ENCODE measurements at places on chromosomes 1 and 21.

GRCh38 chr1:42844592-42845140 lies 1.7 kb upstream of the ZNF691 start:
- DNase-seq = no peak

DNA sequence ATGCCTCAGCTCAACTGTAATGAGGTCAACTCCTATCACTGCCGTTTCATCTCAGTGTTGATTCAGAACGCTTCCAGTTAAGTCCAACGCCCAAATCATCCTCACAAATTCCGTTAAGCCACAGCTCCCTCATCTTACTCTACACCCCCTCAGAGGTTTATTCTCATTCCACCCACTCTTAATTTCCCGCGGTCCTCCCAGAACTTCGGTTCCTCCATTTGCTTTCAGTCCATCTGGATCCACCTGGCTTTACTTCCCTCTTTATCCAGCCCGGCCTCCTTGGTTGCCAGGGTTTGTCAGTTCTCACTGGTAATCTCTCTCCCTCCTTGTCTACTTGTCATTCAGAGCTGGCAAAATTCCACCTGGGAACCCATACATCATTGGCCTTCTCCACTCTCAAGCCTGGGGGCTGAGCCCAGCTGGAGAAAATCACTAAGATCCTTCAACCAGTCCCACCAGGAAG lies 51.3 kb upstream of the RUNX1 start:
- DNase-seq = no peak

GRCh38 chr1:153733970-153734369 lies 6.1 kb downstream of the INTS3 start:
- no peak for DNase-seq

DNA sequence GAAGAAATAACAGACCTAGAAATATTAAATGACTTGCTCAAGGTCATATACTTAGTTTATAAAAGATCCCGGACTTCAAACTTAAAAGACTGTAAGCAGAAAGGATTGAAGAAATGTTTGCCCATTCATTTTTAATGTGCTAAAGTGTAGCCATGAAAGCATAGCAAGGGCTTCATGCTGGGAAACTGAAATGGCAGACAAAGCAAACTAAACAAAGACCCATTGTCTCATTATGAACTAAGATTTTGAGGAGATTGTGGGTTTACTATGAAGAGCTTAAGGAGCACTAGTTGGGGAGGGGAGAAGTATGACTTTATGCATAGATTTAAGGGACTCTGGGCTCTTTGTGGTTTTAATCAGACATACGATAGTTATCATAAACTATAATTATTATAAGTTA lies 26.3 kb downstream of the ADAMTS1 start:
- DNase-seq = no peak

DNA sequence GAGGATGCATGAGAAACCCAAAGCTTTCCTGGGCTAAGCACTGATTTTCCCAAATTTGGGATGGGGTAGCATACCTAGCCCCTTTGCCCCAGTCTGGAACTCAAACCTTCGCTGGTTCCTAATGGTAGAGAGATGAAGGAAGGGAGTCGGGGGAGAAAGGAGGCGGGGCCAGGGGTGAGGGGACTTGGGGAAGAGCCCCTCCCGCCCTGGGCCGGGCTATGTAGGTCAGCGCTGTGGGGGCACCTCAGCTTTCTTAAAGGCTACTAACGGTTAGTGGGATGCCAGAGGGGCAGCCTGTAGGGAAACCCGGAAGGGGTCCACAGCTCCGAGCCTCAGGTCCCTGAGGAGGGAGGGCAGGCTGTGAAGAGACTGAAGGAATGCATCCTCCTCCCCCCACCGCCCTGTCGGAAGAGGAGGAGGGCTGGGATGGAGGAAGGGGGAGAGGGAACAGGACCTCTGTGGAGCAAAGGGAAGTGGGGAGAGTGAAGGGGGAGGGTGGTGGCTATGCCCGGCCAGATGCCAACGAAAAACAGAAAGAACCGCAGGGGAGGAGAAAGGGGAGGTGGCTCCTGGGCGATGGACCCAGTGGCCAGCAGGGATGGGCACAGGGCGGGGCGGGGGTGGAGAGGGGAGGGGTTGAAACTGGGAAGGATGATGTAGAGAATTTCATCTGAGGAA lies 1.3 kb downstream of the CADM3 start:
- no peak for DNase-seq

GRCh38 chr1:43904660-43905551 lies 28.7 kb upstream of the ARTN start:
- DNase-seq = no peak

GRCh38 chr1:164743976-164744375 lies 185.0 kb downstream of the PBX1 start:
- DNase-seq = no peak

- no peak for DNase-seq
These were observed 1.6 kb upstream of the PLEKHA6 start for GRCh38 chr1:204361341-204361771.

GRCh38 chr1:162498496-162498810 lies 835 bp downstream of the UHMK1 start:
- no peak for DNase-seq

- no peak for DNase-seq
These were observed 9.1 kb downstream of the TTC39A start for GRCh38 chr1:51320967-51321923.

DNA sequence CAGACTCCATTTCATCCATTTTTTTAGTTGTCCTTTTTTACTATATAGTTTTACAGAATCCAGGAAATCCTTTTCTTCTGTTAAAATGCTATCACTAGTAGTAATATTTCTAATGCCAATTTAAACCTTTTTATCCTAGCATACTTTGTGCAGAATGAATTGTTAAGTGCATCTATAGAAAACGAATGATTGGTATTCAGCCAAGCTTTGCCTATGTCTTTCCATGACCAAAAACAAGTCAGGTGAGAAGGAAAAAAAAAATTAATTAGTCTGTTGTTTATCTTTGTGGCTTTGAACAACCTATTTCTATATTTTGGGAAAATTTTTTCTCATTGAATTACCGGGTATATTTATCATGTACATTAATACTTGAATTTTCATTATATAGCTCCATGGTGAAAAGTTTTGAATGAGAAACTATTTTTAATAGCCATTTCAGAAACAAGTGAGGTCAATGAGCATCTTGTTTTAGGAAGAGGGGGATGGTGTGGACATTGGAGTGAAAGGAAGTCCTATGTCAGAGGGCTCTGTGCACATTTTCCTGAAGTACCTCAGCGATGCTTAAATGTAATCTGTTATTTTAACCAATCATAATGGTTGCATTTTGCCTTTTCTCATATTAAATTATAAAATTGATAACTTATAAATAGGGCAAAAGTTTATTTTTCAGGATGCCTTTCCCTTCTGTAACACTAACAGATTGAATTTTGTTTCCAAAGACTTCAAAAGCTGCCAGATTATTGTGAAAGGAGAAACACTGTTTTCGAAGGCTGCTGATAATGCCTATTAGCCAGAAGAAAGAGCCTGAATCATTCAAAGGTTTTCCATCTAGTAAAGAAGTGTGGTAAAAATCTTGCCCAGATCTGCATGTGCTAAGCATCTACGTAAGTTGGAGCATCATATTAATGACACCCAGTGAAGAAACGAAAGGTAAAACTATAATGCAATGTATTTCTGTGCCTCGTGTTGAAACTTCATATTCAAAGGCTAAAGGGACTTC lies 73.8 kb upstream of the S1PR1 start:
- DNase-seq = no peak

GRCh38 chr1:11530731-11531311 lies 51.9 kb downstream of the DISP3 start:
- DNase-seq = no peak

DNA sequence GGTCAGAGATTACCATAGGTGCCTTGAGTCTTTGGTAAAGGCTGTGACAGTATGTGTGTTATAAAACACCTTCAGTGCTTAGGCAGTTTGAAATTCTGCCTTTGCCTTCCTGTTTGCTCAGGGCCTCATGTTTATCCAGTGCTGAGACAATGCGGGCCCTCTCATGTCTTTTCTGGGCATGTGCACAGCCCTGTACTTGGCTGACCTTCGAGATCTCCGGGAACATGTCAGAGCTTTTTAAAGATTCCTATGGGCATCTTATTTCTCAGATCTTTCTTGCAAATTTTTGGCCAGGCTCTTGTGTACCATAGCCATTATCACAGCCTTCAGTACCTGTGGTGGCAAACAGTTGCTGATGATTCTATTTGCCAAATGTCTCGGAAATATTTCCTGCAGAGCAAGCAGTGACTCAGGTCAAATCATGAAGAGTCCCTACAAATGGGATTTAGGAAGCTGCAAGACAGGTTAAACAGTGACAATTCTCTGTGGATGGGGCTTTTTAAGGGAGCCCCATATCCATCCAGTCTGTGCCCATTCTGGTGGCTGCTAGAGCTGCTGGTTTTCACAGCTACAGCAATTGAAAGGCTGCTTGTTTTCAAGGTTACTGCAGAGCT lies 42.1 kb downstream of the HOOK1 start:
- DNase-seq = no peak

DNA sequence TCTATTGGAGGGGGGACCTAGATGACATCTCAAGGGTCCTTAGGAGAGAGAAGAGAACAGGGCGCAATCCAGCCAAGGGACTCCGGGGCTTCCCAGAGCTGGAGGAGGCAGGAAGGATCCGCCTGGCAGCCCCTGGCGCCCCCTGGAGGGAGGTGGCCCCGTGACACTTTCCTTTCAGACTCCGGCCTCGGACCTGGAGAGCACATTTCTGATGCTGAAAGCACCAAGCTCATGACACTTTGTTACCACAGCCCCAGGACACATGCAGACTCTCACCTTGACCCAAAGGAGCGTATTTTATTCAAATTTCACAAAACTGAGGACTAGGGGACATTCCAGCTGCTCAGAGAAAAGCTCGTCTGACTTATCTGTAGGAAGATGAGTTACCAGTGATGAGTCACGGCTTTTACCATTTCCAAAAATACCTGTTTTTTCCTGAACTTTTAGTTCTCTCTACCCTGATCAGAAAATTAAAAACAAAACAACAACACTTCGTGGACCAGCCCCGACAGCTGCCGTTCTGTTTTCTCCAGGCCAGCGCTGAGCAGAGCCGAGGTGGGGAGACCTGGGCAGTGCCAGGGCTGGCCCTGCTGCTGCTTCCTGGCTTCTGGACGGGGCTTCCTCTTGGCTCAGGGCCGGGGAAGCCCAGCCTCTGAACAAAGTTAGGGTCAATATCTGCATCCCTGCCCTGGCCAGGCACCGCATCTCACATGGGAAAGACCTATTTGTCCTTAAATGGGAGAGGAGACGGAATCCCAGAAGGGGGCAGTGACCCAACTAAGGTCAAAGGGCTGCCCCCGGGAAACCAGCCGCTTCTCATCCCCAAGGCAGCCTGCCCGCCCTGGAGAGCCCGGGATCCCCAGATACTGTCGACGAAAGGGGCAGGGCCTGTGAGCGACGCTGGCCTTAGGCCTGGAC lies 21.6 kb upstream of the POFUT2 start:
- DNase-seq = no peak

- DNase-seq = no peak
These were observed 16.5 kb downstream of the SLC2A7 start for GRCh38 chr1:9009438-9010370.

GRCh38 chr1:96075704-96076455 lies 645.7 kb upstream of the PTBP2 start:
- DNase-seq = no peak

DNA sequence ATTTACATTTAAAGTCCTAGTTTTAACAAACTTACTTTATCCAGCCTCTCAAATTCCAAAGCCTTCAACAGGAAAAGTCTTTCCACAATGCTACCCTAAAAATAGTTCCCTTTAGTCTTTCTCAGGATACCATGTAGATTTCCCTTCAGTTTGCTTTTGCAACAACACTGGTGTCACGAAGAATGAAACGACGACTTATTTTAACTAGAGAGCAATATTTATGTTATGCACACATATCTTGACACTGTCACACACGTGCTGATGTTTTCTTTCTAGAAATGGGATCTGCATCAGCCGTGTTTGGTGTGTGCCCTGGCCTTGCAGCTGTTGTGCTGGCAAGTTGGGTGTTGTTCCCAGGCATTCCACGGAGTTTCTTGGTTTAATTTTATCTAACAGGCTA lies 75.5 kb downstream of the SIPA1L2 start:
- DNase-seq = no peak

DNA sequence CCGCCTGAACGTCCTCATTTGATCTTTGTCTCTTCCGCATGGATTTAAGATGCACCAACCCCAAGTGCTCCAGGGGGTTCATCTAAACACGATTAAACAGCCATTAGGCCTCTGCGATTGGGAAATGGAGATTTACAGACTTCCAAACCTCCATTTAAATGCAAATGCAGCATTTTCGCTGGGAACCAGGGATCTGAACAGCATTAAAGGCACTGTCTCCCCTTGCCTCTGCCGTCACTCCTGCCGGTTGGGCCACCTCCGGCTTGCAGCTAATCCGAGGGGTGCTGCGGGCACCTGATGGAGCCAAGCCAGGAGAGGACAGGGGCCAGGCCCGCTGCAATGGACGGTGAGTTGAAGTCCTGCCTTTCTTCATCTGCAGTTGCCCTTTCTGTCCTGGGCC lies 70.3 kb upstream of the KLHDC7A start:
- no peak for DNase-seq

DNA sequence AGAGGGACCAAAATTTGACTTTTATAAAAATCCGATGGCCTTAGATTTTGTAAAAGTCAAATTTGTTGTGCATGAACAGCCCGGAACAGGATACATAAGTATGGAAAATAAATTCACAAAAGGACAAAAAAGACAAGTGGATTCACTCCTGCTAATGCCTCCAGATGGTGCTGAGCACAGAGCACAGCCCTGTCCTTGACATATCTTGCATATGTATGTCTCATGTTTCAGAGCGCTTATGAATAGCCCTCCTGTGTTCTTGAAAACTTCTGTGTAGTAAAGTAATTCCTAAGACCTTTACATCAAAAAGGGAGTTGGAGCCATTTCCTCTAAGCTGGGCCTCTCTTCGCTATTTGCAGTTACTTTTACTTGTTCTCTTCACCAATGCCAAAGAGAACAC lies 110.7 kb upstream of the RAB3GAP2 start:
- no peak for DNase-seq

- no peak for DNase-seq
These were observed 64.5 kb downstream of the BCAR3 start for GRCh38 chr1:93616996-93617669.

DNA sequence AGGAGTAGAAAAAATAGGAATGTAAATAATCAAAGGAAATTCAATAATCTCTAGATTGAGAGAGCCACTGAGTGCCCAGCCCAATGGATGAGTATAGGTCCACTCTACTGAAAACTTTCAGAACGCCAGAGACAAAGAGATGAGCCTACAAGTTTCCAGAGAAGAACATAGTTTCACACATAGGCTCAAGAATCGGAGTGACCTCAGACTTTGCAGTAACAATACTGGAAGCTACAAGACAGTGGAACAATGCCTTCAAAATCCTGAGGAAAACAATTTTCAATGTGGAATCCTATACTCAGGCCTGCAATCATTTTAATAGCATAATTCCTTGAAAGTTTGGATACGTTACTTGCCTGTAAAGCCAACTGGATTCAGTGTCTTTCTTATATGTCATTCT lies 11.0 kb downstream of the GJA4 start:
- no peak for DNase-seq

DNA sequence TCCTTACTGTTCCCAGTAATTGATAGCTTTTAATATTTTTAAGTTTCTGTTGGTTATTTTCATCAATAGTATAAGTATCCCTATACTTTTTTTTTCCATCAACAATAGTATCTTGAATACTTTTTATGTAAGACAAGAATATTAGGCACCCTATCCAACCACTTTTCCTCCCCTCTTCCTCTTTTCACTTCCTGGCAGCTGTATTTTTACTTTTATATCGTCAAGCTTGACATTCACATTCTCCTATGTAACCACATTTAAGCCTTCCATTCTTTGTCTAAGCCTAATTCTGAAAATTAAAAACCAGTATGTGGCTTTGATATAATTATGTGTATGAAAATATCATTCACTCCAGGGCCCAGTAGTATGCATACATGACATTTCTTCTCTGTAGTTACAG lies 9.3 kb downstream of the TMEM39B start:
- DNase-seq = no peak
